ENCODE measurements at places on chromosomes 13 and 19.

DNA sequence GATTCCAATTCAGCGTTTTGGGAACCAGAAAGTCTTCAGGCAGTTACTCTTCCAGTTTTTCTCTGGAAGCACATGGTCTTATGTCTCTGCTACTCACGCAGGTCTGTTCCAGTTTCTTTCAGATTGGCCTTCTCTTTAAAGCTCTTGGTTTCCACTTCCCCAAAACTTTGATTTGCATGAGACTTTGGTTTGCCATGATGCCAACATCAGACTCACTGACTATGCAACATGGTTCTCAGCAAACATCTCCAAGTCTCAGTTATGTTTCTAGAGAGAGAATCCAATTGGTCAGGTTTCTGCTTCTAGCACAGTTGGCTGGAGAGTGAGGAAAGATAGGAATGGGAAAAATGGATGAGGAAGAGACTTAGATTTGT lies 3.1 kb downstream of the AKAP11 start:
- no peak for DNase-seq

- no peak for DNase-seq
Measured at GRCh38 chr13:96809366-96810096, 184.7 kb downstream of the OXGR1 start.

GRCh38 chr13:97122381-97122996 lies 99.6 kb upstream of the MBNL2 start:
- DNase-seq, result no peak

DNA sequence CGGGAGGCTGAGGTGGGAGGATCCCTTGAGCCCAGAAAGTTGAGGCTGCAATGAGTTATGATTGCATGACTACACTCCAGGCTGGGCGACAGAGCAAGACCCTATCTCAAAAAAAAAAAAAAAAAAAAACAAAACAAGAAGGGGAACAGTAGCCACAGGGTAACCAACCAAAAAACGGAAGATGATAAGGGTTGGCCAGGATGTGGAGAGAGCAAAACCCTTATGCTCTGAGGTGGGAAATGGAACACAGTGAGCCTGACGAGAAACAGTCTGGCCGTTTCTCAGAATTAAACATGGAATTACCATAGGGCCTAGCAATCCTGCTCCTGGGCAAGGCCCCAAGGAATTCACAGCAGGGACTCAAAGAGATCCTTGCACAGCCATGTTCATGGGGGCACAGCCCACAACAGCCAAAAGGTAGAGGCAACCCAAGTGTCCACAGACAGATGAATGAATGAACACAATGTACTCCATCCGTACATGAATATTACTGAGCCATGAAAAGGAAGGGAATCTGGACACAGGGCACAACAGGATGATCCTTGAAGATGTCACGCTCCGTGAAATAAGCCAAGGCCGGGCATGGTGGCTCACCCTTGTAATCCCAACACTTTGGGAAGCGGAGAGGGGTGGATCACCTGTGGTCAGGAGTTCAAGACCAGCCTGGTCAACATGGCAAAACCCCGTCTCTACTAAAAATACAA lies 11.3 kb downstream of the NMRK2 start:
- no peak for DNase-seq

GRCh38 chr19:50488389-50489194 lies 11.9 kb upstream of the GARIN5A start:
- DNase-seq, result no peak

DNA sequence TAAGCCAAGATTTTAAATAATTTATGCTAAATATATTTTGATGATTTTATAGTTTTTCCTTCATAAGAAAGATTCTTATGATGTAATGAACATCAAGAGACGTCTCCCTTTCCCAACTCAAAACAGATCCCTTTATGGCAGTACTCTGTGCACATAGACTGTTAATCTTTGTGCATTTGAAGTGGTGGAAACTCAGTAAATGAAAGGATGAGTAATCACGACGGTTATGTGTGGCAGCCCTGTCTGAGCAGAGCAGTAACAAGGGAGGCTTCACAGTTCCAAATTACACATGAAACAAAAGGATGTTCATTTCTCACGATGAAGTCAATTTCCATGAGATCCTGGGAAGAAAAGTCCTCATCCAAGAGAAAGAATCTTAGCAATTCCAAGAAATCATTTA lies 498.1 kb downstream of the KLF5 start:
- DNase-seq, result no peak

DNA sequence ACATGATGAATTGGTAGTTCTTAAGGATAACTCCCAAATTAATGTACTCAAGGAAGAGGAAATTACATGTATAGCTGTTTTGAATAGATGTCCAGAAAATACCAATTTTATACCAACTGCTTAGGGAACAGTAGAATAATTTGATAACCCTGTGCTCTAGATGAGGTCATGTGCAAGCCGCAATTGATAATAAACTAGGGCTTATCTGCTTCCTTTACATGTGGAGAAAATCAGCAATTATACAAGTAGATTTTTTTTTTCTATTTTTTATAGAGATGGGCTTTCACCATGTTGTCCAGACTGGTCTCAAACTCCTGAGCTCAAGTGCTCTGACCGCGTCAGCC lies 9.3 kb downstream of the TPT1 start:
- no peak for DNase-seq

All from NCI-H2029 treated with DMSO at 0.1 percent for 48 hours (cell line).